A549 treated with dexamethasone at 1 μM for 4 hours (cell line): ENCODE measurements at places on chromosomes 13 and 19. TPM values are rescaled to one million over a fixed set of nuclear protein-coding genes. Genes with fewer than 3 reads are reported as not detected.

The TMEM59L gene
- 3.8 to 6.1 TPM (median 5.2 TPM) in 5 replicates for total RNA-seq

The IZUMO4 gene
- total RNA-seq = 0.30 to 0.73 TPM (median 0.47 TPM) in 5 replicates

The DLL3 gene
- 7.2 to 9.6 TPM (median 9.0 TPM) in 5 replicates for total RNA-seq

The IGFL2 gene
- total RNA-seq = 0.31 to 1.3 TPM (median 0.65 TPM) in 5 replicates

The UBE2L5 gene
- not detected in 5 replicates for total RNA-seq

The ZNF558 gene
- total RNA-seq = 5.7 to 8.2 TPM (median 6.9 TPM) in 5 replicates

The NAPSA gene
- total RNA-seq = 0.32 to 1.1 TPM (median 0.84 TPM) in 5 replicates

The PDS5B gene
- 9.9 to 13.2 TPM (median 12.2 TPM) in 5 replicates for total RNA-seq

The JSRP1 gene
- 0.12 to 1.5 TPM (median 0.53 TPM) in 5 replicates for total RNA-seq

The C5AR1 gene
- 1.2 to 3.3 TPM (median 2.4 TPM) in 5 replicates for total RNA-seq

The CGB3 gene
- not detected in 5 replicates for total RNA-seq

The ZNF536 gene
- 0.04 TPM in 1 of 5 replicates, not detected in the others for total RNA-seq

The POSTN gene
- total RNA-seq = 0.02 to 0.09 TPM (median 0.06 TPM) in 5 replicates

The ZNF837 gene
- total RNA-seq = 0.86 to 1.5 TPM (median 1.2 TPM) in 5 replicates

The LGI4 gene
- 0.15 to 0.45 TPM (median 0.22 TPM) in 5 replicates for total RNA-seq

The SOX1 gene
- not detected in 5 replicates for total RNA-seq

The BIVM gene
- total RNA-seq = 2.3 to 4.4 TPM (median 3.8 TPM) in 5 replicates

The LGALS4 gene
- 0.21 to 0.53 TPM (median 0.42 TPM) in 5 replicates for total RNA-seq

The SPART gene
- total RNA-seq = 22.5 to 25.1 TPM (median 24.2 TPM) in 5 replicates

The FPR1 gene
- total RNA-seq = 0.08 to 0.28 TPM (median 0.15 TPM) in 5 replicates

The IQCN gene
- 0.53 to 1.2 TPM (median 0.91 TPM) in 5 replicates for total RNA-seq

The ANKRD24 gene
- total RNA-seq = 0.21 to 0.34 TPM (median 0.27 TPM) in 5 replicates

The SPACA4 gene
- total RNA-seq = 0.08 to 0.11 TPM in 2 of 5 replicates, not detected in the others

The WDR88 gene
- 0.07 to 0.19 TPM (median 0.15 TPM) in 4 of 5 replicates, not detected in the other for total RNA-seq

The SLC6A16 gene
- 0.67 to 1.4 TPM (median 0.89 TPM) in 5 replicates for total RNA-seq

The KCNN4 gene
- total RNA-seq = 35.0 to 49.2 TPM (median 46.8 TPM) in 5 replicates

The IL17D gene
- 1.1 to 1.3 TPM (median 1.1 TPM) in 5 replicates for total RNA-seq

The HS6ST3 gene
- total RNA-seq = not detected in 5 replicates

The RFPL4AL1 gene
- total RNA-seq = 0.12 to 0.13 TPM in 2 of 5 replicates, not detected in the others

The EFNB2 gene
- total RNA-seq = 4.2 to 4.9 TPM (median 4.5 TPM) in 5 replicates

The CYTH2 gene
- total RNA-seq = 54.6 to 66.8 TPM (median 60.9 TPM) in 5 replicates

The NCAN gene
- 0.04 to 0.15 TPM (median 0.06 TPM) in 5 replicates for total RNA-seq

The VSTM2B gene
- 0.09 TPM in 1 of 5 replicates, not detected in the others for total RNA-seq

The ZNF792 gene
- total RNA-seq = 1.3 to 1.9 TPM (median 1.7 TPM) in 5 replicates

The FBL gene
- 649 to 753 TPM (median 689 TPM) in 5 replicates for total RNA-seq

The TUBA3C gene
- 0.06 to 0.12 TPM (median 0.07 TPM) in 3 of 5 replicates, not detected in the others for total RNA-seq

The MUC16 gene
- total RNA-seq = 0.06 to 0.07 TPM (median 0.06 TPM) in 4 of 5 replicates, not detected in the other

The KCNJ14 gene
- 1.1 to 2.1 TPM (median 1.2 TPM) in 5 replicates for total RNA-seq

The CCDC70 gene
- total RNA-seq = not detected in 5 replicates

The TRIP10 gene
- 77.6 to 111 TPM (median 108 TPM) in 5 replicates for total RNA-seq
